ENCODE measurements at places on chromosomes 4 and X.

DNA sequence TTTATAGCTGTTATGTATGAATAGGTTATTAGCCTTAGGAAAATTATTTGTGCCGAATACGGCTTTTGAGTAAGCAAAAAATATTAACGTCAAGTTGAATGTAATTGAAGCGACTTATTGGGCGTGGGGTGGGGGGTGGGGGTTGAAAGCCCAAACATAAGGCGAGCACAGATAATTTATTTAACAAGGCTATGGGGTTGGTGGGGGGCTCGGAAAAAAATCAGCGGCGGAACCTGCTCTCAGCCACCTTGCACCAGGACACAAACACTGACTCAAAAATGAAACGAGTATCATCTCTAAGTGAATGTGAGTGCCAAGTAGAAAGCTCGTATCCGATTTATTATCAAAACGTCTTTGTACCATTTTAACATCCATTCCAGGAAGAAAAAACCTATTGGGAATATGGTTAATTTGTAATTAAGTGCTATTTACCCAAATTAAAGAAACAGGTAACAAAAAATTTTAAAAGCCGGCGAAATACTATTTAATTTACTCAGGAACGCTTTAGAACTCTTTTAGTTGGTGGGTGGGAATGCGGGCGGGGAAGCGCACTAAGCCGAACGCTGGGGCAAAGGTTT is 902 bp upstream of the LARP1B start:
- no peak for DNase-seq

DNA sequence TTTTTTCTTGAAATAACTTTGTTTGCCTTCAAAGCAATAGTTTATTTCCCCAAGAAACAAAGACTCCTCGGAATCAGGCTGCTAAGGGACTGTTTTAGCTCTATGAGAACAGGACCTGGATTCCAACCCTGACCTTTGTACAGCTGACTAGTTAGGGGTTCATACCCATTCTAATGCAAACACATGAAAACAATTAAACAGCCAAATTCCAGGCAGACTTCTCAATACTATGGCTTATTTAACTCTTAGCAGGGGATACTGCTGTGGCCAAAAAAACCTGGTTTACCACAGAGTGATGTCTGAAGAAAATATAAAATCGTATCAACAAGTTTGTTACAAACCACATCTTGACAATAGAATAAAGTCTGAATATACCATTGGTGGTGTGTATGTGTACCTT is 129.6 kb upstream of the INTU start:
- no peak for DNase-seq

DNA sequence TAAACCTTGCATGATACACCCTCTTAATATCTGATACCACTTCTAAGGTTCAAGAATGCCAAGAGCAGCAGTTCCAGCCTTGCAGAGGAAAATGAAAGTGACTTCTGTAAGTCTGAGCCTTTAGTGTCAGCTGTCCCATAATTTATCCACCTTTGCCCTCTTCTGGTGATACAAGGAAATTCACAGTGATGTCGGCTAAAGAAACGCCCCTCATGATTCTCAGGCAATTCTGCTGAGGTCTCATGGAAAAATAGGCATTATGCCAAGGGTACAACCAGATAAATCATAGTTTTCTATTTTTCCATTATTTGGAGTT is 172.2 kb upstream of the CXCL13 start:
- DNase-seq, result no peak

DNA sequence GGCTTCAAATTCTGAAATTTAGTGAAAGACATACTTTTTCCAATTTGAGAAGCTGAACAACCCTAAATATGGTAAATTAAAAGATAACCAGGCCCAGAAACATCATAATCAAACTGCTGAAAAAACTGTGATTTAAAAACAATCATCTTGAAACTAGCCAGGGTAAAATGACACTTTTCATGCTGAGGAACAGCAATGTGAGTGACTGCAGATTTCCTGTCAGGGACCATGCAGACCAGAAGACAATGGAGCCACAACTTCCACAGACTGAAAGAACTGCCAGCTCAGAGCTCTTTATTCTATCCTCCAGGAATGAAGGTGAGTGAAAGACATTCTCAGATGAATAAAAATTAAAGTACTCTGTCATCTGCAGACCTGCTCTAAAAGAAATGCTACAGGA is 73.3 kb downstream of the NAT8L start:
- DNase-seq, result no peak

GRCh38 chrX:295136-295535 is 14.0 kb downstream of the PLCXD1 start:
- DNase-seq, result no peak

- no peak for DNase-seq
These were observed 113.2 kb upstream of the SPRY1 start for GRCh38 chr4:123283371-123283895.

DNA sequence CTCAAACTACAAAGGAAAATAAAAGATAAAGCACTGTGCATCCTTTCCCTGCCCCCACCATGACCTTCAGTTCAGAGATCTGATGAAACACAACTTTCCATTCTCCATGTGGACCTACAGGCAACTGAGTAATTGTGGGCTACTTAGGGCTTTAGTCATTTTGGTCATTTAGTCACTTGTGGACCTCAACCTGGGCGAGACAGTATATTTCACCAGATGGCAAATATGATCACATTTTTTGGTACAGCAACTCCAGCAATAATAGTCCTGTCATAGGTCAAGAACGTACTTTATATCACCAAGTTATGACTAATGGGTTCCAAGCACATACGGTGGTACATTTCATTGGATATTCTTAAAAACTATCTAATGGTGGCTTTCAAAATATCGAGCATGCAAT is 141.2 kb downstream of the PDGFC start:
- DNase-seq, result no peak

DNA sequence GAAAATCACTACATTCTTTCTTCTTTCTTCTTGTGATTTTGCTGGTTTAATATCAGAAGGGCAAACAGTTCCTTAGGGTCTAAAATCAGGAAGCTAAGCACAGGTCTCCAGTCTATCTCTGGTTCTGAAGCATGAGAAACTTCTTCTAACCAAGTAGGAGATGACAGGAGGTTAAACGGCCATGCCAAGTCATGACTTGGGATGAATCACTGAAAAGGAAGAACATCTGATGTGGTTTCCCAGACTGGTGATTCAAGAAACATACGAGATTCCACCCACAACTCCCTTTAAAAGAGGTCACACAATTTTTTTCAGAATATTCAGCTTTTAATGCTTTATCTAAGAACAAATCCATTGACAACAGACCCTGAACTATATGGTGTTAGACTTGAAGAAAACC is 684.0 kb upstream of the PRKX start:
- DNase-seq, result no peak

DNA sequence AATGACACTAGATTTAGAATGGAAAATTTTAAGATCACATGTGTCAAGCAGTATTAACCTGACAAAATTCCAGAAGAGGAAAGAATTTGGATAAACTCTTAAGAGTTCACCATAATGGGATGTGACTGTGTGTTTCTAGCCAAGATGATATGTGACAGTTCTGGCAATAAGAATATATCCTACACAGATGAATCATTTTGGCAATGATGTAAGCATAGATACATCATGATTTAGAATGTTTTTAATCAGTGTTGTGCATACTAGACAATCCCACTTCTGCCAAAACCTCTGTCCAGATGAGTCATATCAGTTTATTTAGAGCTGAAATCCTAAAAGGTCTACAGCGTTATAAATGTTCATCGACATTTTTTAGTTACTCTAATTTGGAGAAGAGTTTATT is 48.8 kb downstream of the PTCHD1 start:
- no peak for DNase-seq

DNA sequence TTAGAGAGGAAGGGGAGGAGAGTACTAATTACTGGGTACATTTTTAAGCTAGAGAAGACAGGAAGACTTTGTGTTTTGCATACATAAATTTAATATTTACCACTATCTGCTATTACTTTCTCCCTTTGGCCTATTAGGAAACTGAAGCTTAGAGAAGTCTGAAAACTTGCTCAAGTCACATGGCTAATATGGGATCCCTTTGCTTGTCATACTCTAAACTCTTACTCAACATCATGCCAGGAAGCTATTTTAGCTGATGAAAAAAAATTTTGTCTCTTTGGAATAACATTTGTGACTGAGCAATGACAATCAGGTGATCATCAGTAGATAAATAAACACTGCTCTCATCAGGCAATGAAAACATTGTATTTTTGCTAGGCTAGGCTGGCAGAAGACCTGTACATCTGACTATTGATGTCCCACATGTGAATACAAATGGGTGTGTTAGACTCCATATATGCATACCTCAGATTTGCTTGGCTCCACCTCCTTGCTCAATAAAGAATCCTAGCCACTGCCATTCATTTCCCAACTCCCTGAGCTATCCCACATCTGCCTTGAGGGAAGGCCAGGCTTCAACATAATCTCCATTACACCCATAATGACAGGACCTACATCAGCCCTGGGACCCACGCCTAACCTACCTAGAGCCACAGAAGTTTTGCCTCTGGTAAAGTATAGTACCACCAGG is 17.0 kb upstream of the DCLK2 start:
- no peak for DNase-seq

DNA sequence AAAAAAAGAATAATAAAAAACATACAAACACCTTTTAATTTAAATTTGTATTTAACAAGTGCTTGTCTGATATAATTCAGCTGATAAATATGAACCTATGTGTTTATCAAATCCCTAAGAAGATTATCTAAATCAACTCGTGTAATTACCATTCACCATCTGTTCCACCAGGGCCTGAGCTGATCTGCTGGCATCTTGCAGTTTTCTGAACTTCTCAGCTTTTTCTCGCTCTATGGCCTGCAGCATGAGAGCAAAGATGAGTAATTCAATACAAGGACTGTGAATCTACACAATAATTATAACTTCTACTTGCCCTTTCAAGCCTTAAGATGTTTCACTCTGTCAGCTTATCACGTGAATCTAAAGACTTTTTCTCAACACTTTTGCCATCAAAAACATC is 709.7 kb downstream of the DMD start:
- no peak for DNase-seq

DNA sequence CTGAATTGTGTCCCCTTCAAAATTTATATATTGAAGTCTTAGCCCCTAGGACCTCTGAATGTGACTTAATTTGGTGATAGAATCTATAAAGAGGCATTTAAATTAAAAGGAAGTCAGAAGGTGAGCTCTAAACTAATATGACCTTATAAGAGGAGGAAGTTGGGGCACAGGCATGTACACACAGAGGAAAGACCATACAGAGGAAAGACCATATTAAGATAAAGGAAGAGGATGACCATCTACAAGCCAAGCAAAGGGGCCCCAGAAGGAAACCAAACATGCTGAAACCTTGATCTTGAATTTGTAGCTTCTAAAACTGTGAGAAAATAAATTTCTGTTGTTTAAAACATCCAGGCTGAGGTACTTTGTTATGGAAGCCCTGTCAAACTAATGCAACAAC is 26.9 kb upstream of the CYBB start:
- no peak for DNase-seq

DNA sequence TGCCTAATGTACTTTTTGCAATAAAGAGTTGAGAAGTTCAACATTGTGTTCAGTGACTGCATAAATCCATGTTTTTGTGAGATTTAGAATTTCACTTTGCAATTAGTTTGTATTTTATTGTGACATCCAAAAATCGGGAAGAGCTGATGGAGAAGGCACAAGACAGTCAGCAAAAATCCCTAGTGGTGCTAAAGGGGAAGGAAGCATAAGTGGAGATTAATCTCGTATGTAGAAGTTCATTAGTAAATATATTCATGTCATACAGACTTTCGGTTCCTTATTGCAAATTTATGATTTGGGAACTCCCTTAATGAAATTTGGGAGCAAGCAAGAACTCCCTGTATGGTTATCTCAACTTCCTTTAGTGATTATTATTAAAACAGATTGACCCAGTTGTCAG is 57.8 kb upstream of the SLC39A8 start:
- DNase-seq, result no peak

GRCh38 chr4:169054879-169055278 is 44.8 kb upstream of the CBR4 start:
- DNase-seq, result no peak

GRCh38 chrX:6685489-6685888 is 150.6 kb upstream of the VCX3A start:
- DNase-seq, result no peak

DNA sequence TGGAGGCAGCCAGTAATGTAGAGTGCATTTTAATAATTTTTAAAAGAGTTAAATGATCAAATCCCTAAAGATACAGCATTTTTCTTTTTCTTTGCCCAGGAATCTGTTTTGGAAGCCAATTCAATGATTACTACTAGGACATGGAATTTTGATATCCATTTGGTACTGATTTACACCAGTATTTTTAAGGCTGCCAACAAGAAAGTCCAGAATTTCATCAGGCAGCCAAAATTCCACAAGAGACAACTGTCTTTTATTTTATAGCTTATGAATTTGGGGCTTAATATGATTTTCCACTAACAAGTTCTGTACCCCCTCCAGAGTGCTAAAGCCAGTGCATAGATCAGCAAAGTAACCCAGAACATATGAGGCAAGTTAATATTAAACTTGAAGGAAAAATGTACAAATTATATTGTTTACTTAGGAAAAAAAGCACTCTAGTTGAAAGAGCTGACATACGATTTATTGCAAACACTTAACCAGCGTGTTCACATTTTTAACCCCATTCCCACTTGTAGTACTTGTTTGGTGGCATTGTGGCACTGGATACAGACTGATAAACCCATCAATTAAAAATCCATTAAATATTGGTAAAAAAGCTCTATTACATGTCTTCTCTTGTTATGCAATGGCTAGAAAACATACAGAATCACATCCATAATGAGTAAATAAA is 259.7 kb downstream of the DCHS2 start:
- DNase-seq, result no peak

- no peak for DNase-seq
These were observed 30.7 kb downstream of the TSPAN5 start for GRCh38 chr4:98627531-98628257.

DNA sequence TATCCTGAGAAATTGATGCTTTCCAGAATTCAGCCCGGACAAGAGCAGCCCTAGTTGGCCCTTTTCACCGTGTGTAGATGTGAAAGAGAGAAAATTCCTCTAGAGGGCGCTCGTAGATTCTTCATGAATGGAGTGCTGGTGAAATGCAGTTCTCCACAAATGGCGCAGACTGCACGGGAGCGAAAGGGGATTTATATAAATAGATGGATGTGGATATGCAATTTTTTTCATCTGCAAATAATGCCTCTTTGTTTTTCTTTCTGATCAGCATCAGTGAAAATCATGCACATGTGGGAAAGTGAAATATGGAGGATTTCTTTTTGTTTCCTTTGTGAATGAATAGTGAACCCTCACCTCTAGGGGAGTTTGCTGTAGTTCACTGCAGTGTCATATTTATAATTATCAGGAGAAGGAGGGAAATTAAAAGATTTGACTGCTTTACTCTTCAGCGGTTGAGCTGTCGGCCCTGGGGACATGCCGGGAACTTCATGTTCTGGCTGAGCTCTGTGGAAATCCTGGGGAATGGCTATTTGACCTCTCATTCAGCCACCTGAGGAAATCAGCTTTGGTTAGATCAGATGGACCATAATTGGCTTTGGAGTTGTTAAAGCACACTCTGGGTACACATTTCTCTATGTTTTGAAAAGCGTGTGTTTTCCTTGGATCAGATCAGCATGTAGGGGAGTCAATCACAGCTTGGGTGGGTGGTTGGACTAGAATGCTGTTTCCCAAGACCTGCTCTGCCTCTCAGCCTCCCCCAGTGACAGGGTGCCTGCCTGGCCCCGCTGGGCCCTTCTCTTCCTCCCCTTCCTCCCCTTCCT is 115.0 kb upstream of the SHISA3 start:
- DNase-seq, result no peak

Measured in NCI-H1436 treated with DMSO at 0.1 percent for 48 hours (cell line).